ENCODE measurements at places on chromosomes 12 and 14.

- DNase-seq, result peak; percentile 6
Measured at GRCh38 chr14:88129306-88130056, 124.5 kb downstream of the GPR65 start.

DNA sequence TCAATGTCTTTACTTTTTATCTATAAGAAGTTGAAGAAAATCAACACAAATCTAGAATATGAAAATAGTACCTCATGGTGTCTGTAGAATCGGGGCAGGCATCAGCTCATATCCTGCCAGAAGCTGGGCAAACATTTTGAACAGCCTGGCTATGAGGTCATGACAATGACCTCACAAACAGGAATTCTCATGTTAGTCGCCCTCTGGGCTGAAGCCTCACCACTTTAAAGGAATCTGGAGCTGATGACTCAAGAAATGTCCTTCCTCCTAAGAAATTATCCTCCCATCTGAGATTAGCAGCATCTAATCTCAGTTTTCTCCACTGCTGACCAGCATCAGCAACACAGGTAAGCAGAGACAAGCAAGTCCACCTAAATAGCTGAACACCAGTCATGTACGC is 27.1 kb downstream of the CLIP1 start:
- no peak for DNase-seq

DNA sequence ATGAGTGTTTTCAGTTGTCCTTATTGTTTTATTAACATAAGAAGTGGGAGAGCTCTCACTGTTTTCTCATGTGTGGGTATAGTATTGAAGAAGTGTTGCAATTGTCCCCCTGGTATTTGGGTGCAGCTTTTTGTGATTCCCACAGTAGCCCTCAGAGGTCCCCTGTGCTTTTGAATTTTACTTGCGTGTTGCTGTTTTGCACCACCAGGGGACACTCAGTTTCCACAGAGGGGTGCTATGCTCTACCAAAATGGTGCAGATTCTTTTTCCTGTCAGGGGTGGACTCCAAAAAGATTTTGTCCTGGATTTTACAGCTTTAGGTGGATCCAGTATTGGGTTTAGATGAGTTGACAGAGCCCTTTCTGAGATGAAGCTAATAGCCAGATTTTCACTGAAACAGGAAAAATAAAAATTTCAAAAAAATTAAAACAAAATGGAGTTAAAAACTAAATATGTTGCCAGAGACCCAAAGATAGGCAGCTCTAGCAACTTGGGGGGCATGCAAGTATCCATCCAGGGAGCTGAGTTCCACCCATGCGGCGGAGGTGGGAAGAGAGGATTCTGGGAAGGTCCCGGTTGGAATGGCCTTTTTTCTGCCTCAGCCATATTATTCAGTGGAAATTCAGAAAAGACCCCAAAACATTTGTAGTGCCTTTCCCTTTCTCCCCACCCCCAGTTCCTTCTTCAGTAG is 50.2 kb downstream of the TTLL5 start:
- no peak for DNase-seq

GRCh38 chr12:68406134-68406576 is 74.0 kb upstream of the MDM1 start:
- DNase-seq, result no peak

GRCh38 chr12:57835366-57836288 is 10.9 kb downstream of the CTDSP2 start:
- no peak for DNase-seq

DNA sequence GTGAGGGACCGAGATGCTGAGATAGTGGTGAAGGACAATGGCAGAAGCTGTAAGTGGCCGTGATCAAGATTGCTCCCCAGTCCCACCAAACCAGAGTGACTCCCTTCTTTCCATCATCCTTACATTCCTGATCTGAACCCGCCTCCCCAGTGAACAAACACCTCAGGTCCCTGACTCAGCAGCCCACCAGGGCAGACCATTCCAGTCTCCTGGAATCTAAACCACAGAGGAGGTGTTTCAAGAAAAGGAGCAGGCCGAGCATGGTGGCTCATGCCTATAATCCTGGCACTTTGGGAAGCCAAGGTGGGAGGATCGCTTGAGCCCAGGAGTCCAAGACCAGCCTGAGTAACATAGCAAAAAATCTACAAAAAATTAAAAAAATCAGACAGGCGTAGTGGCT is 6.6 kb downstream of the ERBB3 start:
- no peak for DNase-seq

GRCh38 chr12:97936165-97936564 is 473.6 kb downstream of the RMST start:
- no peak for DNase-seq

GRCh38 chr14:91286530-91286937 is 42.0 kb upstream of the GPR68 start:
- peak; percentile 43 for DNase-seq

GRCh38 chr14:93049315-93049714 is 66.4 kb downstream of the ITPK1 start:
- no peak for DNase-seq

DNA sequence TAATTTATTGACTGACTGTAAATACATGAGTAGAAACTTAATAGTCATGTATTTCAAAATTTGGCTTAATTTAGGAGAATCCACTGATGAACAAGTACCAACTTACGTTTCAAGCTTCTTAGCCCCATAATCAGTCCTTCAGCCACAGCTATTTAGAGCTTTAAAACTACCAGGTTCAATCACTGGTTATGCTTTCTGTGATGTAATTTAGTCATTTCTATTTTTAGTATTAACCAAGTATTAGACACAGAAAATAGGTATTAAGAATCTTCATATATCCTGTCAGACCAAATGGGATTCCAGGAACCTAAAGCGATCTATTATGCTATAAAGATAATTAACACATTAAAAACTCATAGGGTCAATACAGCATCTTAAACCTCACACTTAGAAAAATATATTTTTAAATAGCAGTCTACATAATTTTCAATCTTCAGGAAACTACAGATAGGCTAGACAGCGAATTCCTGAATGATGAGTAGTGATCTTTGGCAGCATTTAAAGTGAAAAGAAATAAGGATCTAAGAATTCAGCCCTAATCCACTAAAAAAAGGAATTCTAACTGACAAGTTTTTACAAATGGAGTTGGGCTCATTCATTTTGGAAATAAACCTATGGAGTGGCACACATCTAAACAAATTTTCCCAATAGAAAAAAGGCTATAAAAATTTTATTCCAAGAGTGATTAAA is 51.5 kb downstream of the ZC3H14 start:
- DNase-seq, result no peak

DNA sequence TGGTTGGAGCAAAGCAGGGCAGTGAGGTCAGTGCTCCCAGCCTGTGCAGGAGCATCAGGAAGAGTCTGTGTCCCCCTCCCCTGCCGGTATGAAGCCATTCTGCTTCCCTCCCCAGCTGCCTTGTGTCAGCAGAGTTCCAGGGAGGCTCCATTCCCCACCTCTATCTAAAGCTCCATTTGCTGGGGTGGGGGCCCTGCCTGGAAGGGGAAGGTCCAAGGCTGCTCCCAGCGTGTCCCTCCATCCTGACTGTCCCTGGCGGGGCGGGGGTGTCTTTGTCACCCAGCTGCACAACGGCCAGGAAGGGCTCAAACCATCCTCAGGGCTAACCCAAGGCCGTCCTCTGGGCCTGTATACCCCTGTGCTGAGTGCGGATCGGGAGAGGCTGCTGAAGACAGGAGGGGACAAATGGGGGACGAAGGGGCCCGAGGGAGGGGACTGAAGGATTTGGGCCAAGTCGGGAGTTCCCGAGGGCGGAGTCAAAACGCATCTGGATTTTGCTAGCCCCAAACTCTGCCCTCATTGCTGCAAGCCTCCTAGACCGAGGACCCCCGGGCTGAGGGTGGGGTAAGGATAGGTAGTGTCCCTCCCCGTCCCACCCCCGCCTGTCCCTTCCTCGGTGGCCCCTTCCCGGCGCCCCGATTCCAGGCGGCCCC is 748 bp upstream of the ACVRL1 start:
- no peak for DNase-seq

- DNase-seq, result no peak
Measured at GRCh38 chr12:121697093-121697698, 15.4 kb upstream of the TMEM120B start.

GRCh38 chr14:20610002-20610765 is 19.0 kb upstream of the RNASE12 start:
- DNase-seq, result peak; percentile 85

DNA sequence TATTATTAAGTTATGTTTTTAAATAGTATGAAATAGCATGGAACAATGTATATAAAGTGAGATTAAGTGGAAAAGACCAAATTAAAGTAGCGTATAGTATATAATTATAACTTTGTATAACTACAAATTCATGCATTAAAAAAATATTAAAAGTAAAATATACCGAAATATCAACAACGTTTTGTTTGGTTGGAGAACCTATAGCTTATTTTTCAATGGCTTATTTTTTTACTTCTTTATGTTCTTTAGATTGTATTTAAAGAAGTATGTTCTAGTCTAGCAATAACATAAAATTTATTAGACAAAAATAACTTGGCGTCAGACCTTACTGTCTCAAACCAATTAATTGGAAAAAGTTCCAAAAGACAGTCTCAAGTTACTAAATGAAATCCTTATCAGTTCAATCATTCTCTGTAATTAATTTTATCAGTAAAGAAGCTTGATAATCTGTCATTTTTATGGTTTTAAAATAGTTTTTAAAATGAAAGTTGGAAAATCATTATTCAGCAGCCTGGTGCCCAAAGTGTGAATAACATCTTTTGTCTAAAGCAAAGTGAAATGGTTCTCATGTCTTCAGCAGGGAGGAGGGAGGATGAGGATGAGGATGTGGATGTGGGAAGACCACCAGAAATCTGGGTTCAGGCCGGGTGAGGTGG is 46.7 kb downstream of the IRAK3 start:
- DNase-seq, result peak; percentile 7

GRCh38 chr12:80582431-80582830 is 125.0 kb upstream of the MYF6 start:
- no peak for DNase-seq

DNA sequence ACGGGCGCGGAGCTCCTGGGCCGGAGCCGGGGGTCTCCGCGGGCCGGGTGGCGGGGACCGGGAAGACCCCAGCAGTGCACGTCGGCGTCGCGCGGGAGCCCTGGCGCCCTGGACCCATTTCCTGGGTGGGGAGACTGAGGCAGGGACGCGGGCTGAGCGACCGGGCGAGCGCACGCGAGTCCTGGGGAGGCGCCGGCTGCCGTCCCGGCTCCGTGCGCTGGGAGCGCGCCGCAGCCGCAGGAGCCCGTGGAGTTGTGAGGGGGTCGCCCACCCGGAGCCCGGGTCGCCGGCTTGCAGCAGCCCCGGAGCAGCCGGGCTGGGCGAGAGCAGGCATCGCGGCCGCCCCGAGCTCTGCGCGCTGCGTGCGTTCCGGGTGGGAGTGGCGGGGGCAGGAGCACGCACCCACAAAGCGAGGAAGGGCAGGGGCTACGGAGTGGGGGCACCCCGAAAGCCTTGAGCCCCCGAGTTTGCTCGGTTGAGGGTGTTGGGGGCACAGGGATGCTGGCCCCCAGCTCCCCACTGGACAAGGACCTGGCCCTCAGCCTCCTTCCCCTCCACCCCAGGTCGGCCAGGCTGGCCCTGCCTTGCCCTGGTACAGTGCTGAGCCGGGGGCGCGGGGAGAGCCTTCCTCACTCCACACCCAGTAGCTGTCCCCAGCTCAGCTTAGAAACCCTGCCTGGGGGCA is 620 bp downstream of the MMP17 start:
- DNase-seq, result no peak

GRCh38 chr12:10167599-10167998 is 4.3 kb downstream of the OLR1 start:
- no peak for DNase-seq

- no peak for DNase-seq
Measured at GRCh38 chr14:58198086-58198485, 1.9 kb upstream of the ACTR10 start.

DNA sequence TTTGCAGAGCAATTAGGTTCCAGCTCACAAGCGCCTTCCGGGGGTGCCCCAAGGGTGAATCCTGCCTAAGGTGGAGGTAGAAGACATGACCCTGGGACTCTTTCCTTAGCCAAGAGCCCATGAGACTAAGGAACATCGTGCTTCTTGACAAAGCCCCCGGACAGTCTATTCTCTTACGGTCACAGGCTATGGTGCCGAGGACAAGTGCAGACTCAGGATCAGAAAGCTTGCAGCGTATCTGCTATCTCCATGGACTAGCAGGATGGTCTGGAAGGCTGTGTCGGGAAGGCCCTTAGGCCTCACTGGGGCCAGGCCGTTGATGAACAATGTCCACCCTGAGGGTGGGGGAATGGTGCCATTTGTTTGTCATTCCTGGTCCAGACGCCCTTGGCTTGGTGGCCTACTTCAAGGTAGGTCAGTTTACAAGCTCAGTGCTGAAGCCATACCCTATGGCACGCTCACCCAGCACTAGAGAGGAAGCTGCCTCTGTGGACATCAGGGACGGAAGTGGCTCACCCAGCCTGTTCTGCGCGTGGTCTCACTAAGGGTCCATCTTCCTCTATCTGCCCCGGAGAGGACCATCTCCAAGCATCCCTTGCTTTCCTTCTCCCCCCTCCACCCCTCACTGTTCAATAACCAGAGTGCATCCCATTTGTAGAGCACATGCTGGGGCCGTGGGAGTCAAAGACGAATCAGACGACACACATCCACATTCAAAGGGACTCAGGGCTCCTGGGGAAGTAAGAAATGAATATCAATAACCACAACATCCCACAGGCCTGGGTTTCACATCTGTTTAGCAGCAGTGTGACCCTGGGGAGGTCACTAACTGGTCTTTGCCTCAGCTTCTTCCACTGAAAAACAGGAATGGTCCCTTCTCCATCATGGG is 45.0 kb upstream of the IQSEC3 start:
- DNase-seq, result no peak

DNA sequence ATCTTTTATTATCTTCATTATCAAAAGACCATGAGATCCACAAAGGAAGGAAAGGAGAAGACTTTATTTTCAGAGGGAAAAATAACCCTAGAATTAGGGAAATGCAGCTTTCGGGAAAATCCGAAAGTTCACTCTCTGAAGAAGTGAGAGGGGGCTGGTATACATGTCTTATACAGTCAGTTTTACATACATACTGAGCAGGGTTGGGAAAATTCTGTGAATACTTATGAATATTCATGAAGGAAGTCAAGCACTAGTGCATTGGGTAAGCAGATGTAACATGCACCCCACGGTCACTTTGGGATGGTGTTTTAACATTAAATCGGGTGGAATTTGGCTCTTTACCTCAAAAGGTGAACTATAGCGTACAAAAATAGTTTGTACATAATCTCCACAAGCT is 15.7 kb upstream of the KLRF1 start:
- DNase-seq, result no peak

GRCh38 chr12:48486261-48486660 is 4.0 kb downstream of the C12orf54 start:
- DNase-seq, result no peak

DNA sequence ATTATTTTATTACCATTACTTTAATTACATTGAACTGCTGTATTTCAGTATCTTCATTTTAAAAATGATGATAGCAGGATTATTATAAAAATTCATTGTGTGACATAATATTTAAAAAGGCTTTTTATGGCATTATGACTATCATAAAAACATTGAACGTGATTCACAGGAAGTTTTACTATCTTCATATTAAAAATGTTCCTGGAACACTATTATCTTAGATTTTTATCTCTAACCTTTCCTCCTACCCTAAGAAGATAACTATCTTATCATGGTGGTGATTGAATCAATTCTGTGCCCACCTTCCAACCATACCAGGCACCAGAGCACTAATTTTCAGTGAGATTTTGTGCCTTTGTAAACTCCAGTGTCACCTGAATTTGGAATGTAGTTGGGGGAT is 16.2 kb downstream of the LRRC9 start:
- DNase-seq, result no peak

Measured in stimulated activated naive CD4-positive, alpha-beta T cell (primary cell).